ENCODE measurements at places on chromosomes 5 and 9.
A peak's percentile ranks its signal among the peaks of the same experiment; 100 is the strongest.

DNA sequence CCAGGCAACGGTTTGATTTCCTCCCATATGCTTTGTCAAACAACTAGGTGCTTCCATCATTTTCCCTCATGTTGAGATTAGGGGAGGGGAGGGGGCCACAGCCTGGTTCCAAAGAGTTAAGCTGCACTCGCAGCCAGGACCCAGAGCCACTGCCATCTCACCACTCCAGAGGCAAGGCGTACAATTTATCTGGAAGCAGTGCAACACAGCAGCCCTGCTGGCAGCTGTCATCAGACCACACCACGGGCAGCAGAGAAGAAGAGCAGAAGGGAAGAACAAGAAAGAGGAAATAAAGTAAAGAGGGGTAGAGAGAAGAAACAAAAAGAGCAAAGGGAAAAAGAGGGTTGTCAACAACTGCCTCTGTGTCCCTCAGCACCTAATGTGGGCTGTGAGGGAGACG, 38.9 kb downstream of the MED27 start:
- DNase-seq = no peak

DNA sequence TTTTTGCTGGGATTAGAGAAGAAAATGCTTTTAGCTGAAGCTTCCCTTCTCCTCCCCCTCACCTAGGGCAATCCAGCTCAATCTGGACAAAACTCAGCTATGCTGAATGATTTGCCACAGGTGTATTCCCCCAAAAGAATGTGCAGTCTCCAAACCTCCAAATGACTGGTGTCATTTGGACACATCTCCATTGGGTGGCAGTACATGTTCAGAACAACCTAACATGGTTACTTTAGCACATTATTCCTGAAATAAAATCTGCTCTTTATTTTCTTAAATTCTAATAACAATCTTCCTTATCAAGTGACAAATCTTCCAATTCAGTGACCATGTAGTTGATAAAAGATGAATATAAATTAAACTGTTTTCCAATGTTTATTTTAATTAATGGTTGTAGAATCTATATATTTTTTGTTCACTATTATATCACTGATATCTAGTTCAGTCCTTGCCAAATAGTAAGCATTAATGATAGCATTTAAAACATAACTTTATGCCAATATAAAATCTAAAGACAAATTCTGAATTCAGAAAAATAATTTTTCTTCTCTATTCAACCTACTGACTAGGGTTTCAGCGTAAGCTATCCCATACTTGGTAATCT, 61.3 kb upstream of the MOCS2 start:
- peak; percentile 23 for DNase-seq

GRCh38 chr5:132076202-132076830, 2.7 kb downstream of the CSF2 start:
- no peak for DNase-seq

GRCh38 chr9:89686126-89686525, 81.3 kb downstream of the GADD45G start:
- no peak for DNase-seq

DNA sequence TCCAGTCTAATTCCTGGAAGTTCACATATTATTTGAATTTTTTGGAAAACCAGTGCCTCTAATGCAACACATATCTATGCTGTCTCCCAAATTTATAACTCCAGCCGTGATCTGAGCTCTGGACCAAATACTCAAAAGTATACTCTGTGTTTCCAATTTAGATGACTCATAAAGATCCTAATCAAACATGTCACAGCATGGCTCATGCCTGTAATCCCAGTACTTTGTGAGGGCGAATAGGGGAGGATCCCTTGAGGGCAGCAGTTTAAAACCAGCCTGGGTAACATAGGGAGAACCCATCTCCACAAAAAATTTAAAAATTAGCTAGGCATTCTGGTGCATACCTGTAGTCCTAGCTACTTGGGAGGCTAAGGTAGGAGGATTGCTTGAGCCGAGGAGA, 388.0 kb downstream of the CDH12 start:
- DNase-seq = no peak

GRCh38 chr9:96071076-96071814, 195.8 kb downstream of the ERCC6L2 start:
- peak; percentile 43 for DNase-seq

DNA sequence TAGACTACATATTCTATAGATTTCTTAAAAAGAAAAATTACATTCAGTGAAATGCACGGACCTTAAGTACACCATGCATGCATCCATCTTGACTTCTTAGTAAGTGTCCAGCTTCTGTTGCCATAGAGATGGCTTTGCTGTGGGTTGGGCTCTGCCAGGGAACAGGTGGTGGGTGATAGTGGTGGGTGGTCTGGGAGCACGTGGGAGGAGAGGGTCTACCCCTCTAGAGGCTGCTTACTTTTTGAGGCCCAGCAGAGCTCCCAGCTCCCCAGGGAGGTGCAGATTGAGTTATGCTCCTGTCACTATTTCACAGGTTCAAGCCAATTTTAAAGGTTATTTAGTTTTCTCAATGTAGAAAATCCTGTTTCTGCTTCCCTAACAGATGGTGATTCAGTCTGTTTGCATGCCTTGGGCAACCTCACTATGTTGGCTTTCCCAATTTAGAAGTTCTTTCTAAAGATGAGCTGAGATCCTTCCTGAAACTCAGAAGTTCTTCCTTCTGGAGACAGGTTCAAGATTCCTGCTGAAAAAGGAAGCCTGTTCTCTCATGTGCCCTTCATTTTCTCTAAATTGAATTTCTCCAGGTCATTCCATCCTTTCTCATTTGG, 107.4 kb upstream of the LHFPL2 start:
- no peak for DNase-seq

DNA sequence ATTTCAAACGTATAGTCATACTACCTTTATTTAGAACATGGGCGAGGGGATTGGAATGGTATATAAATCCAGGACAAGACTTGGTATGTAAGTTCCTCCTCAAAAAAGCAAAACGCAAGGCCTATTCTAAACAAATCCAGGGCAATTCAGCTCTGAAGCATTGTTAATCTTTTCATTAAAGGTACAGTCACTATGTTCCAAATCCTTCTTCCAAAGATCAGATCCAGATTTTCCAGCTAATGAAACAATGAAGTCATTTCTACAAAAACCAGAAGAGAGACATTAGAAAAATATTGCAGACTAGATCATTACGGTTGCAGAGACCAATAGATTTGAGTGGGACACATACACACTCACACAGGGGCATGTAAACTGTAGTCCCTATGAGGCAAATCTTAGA, 116.1 kb upstream of the BNC2 start:
- no peak for DNase-seq

Data from NB4 (cell line).